Activated T-helper 1 cell treated with Interleukin-2 at 50 U/mL for 16 hours (primary cell): ENCODE measurements at places on chromosomes 7 and 10.

GRCh38 chr7:14807507-14807906 lies 95.0 kb downstream of the DGKB start:
- no peak for DNase-seq

DNA sequence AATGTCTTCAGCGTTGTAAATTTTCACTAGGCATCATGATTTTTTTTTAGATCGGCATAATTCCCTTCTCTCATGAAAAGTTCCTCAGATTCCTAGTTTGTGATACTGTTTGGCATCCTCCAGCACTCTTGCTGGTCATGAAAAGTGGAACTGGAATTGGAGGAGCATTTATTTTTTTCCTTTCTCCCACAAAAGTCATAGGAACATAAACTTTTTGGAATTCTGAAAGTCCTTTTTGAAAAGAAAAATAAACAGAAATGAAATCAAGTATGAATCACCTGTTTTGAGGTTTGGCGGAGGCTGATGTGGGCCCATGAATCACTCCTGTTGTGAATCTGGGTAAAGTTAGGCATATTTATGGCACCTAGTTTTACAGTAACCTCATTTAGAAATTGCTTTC lies 17.7 kb downstream of the CACNB2 start:
- DNase-seq = no peak

DNA sequence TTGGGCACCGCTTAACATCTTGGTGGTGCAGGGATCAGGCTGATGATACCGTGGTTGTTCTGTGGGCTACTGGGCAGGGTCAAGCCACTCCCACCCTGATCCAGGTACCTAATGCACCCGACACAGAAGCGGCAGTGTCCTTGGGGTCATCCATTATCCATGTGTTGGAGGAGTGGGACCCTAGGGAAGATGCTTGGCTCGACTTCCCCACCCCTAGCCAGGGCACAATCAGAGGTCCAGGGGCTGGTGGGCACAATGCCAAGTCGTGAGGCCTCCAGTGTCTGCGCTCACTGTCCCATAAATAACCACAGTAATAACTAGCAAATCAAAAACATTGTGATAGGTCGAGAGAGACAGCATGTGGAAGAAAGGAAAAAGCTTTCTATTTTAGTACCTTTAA lies 37.7 kb downstream of the HTRA1 start:
- no peak for DNase-seq

DNA sequence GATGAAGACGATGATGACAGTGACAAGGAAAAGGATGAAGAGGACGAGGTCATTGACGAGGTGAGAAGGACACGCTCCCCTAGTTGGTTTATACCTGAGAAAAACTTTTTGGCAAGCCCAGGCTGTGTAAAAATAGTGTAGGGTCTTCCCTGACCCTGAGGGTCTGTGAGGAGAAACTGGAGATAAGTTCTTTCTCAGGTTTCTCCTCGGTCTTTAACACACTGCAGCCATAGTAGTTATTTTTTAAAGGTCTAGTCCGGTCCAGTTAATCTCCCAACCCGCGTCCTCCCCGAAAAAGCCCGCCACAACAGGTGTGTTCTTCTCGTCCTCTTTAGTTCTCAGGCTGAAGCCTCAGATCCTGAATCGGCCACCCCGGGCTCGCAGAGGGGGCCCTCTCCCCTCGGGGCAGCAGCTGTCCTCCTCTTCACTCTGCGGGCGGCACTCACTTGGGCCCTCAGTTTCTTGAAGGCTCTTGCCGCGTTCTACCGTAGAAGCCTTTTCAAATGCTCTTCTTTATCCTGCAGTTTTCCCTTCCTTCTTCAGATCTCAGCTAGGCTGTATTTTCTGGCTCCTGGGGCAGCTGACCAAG lies 411 bp downstream of the BCCIP start:
- no peak for DNase-seq

DNA sequence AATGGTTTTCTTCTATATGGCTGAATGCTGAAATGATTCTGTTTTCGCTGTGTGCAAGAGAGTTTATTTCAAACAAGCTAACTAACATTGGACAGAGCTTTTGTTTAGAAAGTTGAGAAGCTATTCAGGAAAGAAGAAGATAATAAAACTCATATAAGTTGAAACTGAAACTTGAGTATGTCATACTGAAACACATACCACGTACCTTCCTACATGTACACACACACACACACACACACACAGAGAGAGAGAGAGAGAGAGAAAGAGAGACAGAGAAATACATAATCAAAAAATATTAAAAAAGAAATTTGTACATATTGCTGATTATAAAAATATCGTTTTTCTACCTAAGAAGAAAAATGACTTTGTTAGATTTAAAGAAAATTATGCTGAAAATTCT lies 561.9 kb upstream of the KCND2 start:
- DNase-seq = no peak

GRCh38 chr10:91642831-91643692 lies 10.2 kb upstream of the PPP1R3C start:
- DNase-seq = no peak

GRCh38 chr7:50838675-50839377 lies 56.1 kb upstream of the GRB10 start:
- no peak for DNase-seq

DNA sequence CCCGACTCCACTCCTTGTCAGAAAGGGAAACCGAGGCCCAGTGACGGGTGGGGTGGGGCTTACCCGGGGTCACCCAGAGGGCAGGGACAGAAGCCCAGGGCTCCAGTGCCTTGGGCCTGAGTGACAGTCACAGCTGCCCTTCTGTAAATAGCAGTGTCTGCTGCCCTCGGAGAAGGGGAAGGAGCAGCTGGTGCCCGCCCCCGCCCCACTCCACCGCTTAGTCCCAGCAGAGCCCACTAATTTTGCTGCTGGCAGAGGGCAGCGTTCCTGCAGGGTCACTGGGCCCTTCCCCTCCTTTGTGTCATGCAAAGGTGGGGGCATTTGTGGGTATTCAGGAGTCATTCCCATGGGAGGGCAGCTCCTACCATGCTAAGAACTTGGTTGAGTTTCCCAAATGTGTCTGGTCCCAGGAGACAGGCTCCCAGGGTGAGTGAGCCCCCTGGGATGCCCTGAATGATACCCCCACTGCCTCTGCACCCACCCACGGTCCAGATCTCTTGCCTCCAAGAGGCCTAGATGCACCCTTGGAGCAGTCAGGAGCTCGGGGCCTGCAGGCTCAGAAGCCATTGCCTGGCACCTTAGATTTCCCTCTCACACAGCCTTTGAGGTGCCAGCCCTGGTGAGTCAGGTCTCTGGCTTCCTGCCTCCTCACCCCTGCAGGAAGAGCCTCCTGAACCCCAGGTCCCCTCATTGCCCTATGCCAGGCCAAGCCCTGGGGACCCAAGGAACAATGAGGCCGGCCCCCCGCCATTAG lies 17.2 kb downstream of the SH2B2 start:
- DNase-seq = no peak

DNA sequence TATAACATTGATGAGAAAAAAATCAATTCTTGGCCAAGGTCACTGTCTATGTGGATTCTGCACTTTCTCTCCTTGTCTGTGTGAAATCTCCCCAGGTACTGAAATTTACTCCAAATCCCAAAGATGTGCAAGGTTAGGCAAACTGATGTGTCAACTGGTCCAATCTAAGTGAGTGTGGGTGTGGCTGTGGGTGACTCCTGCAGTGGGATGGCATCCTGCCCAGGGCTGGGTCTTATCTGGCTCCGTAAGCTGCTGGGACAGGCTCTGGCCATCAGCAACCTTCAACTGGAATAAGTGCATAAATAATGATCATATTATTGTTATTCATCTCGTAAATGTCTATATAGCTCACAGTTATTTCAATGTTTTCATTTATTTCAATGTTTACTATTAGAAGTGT lies 79.3 kb downstream of the JCAD start:
- no peak for DNase-seq

DNA sequence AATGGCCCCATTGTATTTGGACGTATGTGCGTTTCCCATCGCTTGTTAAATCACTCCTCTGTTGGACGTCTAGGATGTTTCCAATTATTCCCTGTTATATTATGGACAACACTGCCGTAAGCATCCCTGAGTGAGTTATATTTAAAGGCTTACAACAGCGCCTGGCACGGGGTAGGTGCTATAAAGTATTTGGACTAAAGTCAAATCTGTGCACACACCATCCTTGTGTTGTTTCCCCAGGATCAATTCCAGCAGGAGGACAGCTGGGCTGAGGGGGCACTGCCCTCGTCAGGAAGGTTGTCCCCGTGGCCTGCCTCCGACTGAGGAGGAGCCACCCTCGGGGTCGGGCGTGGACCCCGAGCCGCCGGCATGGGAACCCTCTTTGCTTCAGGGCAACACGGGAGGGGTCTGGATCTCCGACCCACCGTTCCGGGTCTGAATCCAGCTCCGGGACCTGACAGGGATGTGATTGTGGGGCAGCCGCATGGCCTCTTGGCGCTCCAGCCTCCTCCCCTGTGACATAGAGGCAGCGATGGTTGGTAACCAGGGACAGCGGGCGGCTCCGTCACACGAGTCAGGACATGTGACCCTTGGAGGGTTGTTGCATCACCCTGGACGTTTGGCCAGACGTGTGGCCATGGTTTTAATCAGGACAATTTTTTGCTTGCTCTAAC lies 1.5 kb upstream of the JAKMIP3 start:
- no peak for DNase-seq

DNA sequence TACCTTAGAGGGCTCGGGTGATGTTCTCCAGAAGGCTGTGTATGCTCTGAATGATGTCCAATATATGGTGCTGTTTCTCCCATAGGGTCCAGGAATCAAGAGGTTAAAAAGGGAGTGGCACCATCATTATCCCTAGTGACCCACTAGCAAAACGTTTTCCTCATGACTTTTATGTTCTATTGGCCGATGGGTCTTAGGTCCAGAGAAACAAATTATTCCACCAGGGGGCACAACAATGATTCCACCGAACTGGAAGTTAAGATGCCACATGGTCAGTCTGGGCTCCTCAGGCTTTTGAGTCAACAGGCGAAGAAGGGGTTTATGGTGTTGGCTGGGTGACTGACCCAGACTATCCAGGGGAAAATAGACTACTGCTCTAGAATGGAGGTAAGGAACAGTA lies 256.1 kb downstream of the COBL start:
- no peak for DNase-seq

- DNase-seq = no peak
Measured at GRCh38 chr7:101990811-101991418, 173.5 kb downstream of the CUX1 start.

- no peak for DNase-seq
Measured at GRCh38 chr10:10860455-10860976, 157.2 kb upstream of the CELF2 start.

GRCh38 chr10:124222988-124223710 lies 129.8 kb upstream of the CHST15 start:
- DNase-seq = no peak

GRCh38 chr10:89699581-89700064 lies 1.8 kb upstream of the KIF20B start:
- DNase-seq = no peak

- no peak for DNase-seq
Measured at GRCh38 chr7:108012499-108013430, 9.8 kb upstream of the LAMB1 start.

DNA sequence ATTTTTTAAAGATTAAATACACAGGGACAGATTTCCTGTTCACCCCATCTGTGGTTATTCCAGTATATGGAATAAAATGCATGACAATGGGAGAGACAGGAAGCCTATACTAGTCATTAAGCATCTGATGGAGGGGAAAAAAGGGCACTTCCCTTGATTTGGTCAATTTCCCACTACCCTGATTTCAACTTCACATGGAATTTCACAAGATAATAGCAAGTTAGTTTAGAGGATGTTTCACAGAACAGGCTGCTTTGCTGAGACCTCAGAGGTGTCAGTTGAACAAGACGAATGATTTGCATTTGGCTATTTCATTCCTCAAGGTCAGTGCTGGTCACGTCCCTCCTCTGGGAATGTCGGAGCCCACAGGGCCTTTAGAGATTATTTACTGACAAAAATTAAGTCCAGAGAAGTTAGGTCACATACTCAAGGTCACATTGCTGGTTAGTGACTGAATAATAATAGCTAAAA lies 4.7 kb upstream of the ITPRIP start:
- no peak for DNase-seq

GRCh38 chr10:126570621-126571602 lies 99.6 kb downstream of the C10orf90 start:
- no peak for DNase-seq

GRCh38 chr7:99392046-99392445 lies 16.4 kb downstream of the PDAP1 start:
- no peak for DNase-seq

- no peak for DNase-seq
Measured at GRCh38 chr7:154931906-154932305, 71.0 kb downstream of the PAXIP1 start.

DNA sequence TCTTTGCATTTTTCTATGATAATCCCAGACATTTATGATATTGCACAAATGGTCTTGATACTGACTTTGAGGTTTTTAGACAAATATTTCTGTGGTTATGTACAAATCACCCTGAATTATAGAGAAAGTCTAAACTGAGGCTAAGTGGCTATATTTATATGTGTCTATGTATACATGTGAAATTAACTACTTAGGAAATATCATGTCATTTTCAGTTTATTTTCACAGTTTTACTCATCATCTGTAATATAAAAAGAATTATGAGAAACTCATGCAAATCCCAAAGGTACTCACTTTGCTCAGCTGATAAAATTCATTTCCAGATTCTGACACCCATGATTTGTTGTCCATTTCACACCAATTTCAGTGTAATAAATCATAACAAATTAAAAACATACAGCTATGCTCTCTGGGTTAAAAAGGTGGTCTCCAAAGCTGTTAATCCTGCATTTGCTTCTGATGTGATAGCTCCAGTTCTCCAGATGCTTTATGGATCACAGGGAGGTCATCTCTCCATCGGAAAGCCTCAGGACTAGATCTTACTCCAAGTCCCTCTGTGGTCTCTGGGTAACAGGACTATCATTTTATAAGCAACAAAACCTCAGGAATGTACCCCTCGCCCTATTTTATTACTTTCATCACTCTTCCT lies 673.9 kb downstream of the PARD3 start:
- no peak for DNase-seq

- peak; percentile 16 for DNase-seq
Measured at GRCh38 chr7:65980478-65981250, 1.3 kb downstream of the GUSB start.
